ENCODE measurements at places on chromosomes 7 and 10.

GRCh38 chr7:33998476-33998875 is 93.1 kb downstream of the BMPER start:
- peak; percentile 11 for DNase-seq

DNA sequence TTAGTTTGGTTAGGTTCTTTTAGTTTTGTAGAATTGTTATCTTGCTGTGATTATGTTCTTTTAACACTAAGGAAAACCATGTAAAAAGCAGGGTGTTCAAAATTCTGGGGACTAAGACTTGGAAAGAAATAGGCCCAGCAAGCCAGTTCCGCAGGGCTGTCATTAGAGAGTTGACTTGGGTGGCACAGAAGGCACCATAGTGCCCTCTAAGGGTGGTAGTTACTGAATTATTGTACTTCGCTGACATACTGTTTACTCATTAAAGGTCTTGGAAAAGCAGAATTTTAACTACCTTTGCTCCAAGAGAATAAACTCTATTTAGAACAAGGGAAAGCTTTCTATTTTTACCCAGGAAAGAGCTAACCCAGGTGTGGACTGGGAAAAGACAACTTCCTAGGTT is 86.5 kb downstream of the OTUD1 start:
- no peak for DNase-seq

DNA sequence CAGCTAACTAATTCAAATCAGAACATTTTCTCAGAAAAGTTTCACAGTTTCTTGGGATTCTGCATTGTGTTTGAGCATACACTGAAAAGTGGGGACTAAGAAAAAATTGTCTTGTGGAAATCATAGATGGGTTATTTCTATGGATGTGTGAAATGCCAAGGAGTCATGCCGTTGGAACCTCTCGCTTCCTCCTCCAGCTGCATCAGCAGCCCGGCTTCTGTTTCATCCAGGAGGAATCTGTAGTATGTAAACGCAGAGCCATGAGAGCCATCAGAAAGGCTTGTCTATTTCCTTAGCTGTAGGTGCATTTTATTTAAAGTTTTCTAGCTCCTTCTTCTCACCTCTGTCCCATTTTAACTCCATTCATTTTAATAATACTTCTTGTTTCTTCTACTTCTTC is 1144.1 kb downstream of the GATA3 start:
- no peak for DNase-seq

DNA sequence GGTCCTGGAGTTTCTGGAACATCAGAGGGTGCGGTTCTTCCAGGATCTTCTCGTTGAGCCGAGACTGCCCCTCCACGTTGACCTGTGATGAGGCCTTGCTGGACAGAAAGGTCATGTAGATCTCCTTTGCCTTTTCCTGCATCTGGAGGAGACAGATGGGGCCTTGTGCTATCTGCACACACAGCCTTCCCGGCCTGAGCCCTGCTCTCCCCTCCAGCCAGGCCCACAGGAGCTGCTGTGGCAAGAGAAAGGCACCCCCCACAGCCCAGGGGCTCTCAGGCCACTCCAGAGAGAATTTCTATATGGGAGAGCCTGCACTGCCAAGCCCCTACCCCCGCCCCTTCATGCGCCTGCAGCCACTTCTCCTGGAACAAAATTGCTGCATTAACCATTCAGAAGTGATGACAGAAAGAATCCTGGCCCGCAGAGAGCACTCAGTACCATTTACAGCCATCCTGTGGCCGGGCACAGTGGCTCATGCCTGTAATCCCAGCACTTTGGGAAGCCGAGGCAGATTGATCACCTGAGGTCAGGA is 26.9 kb downstream of the RGS10 start:
- no peak for DNase-seq

DNA sequence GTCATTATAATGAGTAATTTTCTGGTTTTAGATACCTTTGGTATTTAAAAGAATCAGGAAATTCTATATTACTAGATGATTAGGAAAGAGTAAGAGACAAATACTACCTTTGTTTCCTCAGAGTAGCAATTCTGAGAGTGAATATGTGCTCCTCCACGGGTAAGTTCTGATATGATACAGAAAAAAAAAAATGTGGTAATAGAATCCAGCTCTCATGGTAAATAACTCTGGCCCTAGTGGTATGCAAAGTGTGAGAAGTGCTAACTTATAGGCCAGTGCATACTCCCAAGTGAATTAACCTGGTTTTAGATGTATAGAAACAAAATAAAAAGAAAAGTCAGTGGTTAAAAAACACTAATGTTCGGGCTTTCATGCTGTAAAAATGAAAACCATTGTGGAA is 512.6 kb upstream of the SEMA3D start:
- no peak for DNase-seq

DNA sequence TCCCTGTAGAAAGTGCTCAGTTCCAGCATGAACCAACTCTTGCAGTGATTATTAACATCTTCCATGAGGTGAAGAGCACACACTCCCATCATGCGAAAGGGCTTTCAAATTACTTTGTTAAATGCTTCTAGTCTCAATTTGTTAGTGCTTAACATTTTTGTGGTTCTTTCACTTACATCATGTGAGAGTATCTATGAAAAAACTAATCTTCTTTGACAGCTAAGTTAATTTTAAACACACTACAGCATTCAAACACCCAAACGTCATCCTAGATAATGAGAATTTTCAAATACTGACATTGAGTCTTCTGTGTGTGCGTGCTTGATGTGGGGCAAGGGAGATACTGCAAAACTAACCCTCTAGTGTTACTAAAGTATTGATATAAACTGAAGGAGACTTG is 84.8 kb downstream of the ETV1 start:
- DNase-seq, result no peak

DNA sequence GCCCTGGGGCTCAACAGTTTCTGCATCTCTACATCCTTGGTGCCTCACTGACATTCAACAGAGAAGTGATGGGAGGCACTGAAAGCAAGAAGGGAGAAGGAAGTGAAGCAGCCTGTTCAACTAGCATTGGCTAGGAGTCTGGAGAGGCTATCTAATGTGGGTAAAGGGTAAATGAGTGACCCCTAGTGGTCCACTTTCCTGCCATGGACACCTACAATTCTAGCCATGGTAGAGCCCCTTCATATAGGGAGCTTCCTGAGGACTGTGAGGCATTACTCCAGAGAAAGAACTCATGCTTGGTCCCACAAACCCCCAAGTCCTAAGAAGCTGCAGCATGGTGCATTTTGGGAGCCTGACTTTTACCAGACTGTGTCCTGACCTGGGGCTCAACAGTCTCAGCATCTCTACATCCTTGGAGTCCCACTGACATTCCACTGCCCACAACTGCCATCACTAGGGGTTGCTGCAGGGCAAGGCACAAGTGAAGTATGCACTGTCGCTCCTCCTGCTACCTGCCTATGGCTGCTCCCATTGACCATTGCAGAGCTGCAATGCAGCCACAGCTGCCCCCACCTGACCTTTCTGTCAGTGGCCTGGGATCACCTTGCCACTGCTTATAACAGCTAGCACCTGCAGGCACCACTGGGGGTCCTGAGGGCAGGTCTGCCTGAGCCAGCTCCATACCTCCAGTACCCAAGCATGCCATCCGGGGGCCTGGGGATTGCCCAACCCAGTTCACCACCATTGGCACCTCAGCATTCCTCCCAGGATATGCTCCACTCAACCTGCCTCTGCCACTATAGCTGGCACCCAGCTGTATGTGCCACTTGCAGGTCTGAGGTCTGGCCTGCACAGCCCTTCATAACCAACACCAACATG is 44.1 kb upstream of the CDK6 start:
- DNase-seq, result no peak

- peak; percentile 86 for DNase-seq
Observed at GRCh38 chr7:29806208-29806994, at the start of gene WIPF3. Gene WIPF3 (plus strand): TSS chr7:29806508. CDS start chr7:29834725, 28,217 bp downstream.

GRCh38 chr10:29917311-29917710 is 142.1 kb downstream of the JCAD start:
- DNase-seq, result no peak

DNA sequence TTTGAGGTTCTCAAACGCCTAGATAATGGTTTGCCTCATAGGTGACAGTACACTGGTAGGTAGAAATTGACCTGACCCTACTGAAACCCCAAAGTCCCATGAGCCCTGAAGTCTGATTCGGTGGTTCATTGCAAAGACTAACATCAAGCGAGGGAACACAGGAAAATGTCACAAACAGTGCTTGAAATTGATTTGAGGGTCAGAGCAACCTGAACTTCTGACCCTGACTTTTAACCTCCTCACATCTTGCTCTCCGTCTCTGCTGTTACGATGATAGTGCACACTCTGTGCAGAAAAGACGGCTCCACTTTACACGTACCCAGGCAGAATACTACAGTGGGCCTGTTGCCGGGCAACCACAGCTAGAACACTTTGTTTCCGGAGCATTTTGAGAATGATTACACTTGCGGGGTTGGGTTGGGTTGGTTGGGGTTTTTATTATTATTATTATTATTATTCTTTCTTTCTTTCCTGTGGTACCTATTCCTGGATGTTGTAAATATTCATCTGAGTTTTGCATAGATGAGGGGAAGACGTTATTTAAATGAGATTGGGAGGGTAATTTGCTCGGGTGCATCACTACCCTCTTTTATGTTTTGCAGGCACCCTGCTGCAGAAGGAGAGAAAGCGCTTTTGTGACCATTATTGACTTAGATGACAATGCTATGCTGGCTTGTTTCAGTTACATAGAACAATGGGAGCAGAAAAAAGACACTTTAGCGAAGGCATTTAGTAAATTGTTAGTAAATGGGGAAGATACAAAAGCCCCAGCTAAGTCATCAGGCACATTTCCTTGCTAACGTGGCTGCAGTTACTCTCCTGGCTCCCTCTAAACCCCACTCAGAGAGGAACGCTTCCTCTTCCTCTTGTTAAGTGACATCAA is 438.1 kb upstream of the NRP1 start:
- DNase-seq, result no peak

GRCh38 chr10:128325788-128326187 is 199.6 kb upstream of the MKI67 start:
- DNase-seq, result no peak

DNA sequence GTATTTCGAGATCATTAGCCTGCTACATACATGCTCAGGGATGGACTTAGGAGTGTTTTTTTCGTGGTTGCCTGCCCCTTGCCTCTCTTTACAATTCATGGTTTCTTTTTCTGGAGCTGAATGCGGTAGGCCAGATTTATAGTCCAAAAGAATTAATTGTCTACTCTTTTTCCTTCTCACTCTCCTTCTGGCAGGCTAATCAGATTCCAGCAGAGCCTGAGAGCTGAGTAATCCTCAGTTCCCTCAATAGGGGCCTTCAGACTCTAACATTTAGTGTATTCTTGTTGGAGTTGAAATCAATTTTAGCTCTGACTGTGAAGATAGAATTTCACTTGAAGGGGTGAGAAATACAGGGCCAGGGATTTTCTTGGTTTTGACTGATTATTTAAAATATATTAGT is 16.4 kb downstream of the SORCS3 start:
- DNase-seq, result no peak

Measured in upper lobe of left lung (tissue), 6 donors.